ENCODE measurements at places on chromosomes 3 and 15.

GRCh38 chr3:49121132-49121736, 611 bp upstream of the USP19 start:
- DNase-seq, result no peak

DNA sequence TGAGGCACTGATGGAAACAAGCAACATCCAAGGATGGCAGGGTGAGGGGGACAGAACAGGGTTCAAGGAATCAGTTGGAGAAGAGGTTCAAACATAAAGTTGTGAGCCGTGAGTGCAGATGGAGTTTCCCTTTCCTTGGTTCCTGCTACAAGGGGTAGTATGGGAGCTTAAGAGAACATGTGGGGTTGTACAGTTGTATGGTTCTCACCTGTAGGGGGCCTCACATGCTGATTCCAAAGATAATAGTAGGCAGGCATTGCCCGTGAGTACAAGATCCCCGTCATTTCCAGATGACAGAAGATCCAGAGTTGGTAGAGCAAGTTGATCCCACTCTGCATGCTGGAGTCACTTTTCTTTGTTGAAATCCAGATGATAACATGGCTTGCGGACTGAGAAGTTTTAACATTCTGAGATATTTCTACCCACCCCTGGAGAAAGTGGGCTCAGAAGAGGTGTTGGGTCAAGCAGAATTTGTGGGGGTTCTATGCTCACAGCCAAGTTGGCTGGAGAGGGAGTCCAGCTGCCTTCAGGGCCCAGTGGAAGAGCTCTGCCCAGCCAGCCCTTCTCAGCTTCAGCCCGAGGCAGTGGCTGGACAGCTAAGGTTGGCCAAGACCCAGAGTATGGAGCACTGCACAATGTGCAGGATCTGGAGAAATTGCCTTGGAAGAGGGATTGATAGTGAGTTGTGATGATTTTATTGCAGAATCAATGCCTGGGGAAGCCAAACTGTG, 141.8 kb downstream of the THSD4 start:
- no peak for DNase-seq

GRCh38 chr15:89335298-89336041, 846 bp upstream of the POLG start:
- no peak for DNase-seq

DNA sequence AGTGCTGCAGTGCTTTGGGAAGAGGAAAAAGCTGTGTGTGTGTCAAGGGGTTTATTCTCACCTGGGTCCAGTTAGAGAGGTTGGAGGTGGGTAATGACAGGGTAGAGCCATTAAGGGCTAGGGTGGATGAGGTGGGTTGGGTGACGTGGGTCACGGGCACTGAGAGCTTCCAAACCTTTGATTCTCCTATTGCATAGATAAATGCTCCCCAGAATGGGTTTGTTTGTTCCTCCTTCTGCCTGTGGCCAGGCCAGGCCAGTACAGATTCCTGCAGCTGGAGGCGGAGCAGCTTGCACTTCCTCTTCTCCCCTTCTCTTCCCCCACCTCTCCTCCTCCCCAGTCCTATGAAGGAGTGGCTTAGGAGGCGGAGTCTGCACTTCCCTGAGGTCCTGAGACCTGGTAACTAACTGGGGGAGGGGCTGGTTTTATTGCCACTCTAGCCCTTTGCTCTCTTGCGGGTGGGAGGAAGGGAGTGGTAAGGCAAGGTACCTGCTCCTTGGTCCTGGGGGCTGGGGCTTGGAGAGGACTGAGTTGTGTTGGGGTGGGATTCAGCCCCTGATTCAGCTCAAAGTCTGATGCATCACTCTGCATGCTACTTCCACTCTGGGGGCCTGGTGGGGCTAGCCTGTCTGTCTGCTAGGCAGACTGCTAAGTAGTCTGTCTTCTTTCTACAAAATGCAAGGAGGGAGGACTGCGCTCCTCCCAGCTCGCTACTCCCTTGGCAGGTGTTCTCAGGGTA, 3.5 kb downstream of the SPINT1 start:
- DNase-seq, result peak; percentile 57

DNA sequence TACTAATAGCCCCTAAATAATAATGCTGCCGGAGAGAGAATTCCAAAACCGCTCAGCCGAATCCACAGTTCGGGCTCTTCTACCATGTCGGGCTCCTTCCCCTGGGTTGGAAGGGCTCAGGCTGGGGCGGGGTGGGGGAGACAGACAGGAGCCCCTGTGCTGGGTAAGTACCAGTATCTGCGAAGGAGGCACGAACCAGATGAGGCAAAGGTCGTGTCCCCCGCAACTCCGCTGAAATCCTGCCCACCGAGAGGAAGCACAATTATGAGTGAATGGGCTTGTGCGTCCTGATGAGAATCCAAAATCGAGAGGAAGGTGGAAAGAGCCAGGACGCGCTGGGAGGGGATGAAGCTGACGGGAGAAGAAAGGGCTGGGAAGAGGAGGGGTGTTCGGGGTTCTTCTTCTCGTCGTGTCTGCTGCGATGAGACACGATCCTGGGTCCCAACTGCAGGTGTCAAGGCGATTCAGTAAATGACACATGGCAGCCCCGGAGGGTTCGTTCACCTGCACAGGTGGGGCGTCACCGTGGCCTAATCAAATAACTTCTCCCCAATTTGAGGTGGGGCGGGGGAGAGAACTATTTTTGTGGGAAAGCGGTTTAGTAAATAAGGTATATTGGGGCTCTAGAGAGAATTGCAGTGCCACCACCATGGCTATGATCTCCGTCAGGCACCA, 707 bp upstream of the FAM81A start:
- DNase-seq, result no peak

DNA sequence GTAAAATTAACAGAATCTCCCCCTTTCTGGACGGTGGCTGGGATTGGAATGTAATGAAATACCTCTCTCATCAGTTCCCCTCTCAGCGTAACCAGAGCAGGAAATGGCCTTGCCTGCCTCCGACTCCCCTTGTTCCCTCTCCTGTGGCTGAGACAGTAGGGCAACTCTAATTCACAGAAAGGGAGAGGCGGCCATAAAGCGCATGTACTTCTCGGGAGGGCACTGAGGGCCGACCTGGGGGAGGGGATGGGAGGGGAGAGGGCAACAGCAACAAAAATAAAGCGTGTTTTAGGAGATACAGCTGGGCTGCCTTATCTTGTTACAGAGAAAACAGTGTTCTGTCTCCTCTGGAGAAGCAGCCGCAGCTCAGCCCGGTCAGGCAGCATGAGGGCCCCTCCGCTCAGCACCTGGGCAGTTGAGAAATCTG, 783.3 kb upstream of the ARRDC4 start:
- DNase-seq, result no peak

GRCh38 chr3:141240687-141241615, 9.3 kb downstream of the PXYLP1 start:
- DNase-seq, result no peak

- DNase-seq, result no peak
These were observed 75.7 kb downstream of the DUT start for GRCh38 chr15:48406911-48407310.

GRCh38 chr3:61600195-61600594, 38.8 kb downstream of the PTPRG start:
- DNase-seq, result no peak

GRCh38 chr3:132083583-132084279, 48.9 kb upstream of the CPNE4 start:
- DNase-seq, result no peak

- no peak for DNase-seq
These were observed 19.2 kb downstream of the RARRES1 start for GRCh38 chr3:158713094-158713499.

DNA sequence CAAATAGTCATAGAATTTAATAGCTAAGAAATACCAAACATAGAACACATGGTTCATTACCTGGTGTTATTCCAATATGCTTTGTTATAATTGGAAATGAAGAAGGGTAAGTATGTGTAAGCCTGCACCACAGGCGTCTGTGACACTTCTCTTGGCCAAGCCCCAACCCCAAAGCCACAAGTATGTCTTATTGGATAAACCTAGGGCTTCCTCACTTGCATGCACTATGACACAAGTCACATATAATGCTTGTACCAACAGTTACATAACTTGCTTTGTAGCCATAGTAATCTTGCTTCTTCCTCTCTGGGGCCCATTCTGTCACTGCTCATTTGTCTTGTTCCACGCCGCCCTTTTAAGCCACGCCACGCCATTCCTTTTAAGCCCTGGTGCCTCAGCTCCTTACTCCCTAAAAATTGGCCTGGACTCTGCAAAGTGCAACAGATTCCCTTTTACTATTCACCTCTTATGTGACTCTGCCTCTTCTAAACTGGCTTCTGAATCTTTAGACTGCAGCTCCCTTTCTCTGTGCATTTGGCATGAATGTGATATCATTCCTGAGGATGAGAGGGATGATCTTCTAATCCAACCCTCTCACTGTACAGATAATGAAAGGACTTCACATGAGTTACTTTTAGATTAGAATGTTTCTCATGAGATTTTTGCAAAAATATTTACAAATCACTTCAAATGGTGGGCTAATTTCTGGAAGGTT, 48.1 kb upstream of the EPHA3 start:
- DNase-seq, result no peak

- DNase-seq, result no peak
These were observed 1025.1 kb downstream of the OTOL1 start for GRCh38 chr3:162521669-162522068.

DNA sequence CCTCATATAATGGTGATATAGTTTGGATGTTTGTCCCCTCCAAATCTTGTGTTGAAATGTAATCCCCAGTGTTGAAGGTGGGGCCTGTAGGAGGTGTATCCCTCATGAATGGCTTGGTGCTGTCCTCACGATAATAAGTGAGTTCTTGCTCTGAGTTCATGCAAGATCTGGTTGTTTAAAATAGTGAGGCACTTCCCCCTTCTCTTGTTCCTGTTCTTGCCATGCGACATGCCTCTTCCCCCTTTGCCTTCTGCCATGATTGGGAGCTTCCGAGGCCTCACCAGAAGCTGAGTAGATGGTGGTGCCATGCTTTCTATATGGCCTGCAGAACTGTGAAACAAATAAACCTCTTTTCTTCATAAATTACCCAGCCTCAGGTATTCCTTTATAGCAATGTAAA, 39.2 kb downstream of the REC114 start:
- DNase-seq, result no peak

GRCh38 chr3:83765956-83766355, 1192.8 kb upstream of the CADM2 start:
- DNase-seq, result no peak

GRCh38 chr3:105385179-105385578, 18.5 kb downstream of the ALCAM start:
- DNase-seq, result no peak

DNA sequence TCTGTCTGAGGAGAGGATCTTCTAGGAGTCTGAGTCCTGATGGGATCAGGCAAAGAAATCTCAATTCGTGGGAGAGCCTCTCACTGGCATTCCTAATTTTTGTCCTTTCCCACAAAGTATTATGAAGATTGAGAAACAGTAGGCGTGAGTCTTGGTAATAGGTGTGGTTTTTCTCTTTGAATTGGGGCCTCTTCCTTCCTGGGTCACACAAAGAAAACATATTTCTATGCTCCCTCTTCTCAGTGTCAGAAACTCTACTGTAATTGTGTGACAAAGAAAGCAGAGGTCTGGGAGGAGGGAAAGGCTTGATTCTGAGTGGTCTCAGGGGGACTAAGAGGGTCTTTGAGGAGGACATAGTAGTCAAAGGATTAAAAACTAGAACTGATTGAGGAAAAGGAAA, 6.0 kb downstream of the GABRR3 start:
- DNase-seq, result no peak

GRCh38 chr15:58593870-58594269, 155.6 kb downstream of the ADAM10 start:
- no peak for DNase-seq

DNA sequence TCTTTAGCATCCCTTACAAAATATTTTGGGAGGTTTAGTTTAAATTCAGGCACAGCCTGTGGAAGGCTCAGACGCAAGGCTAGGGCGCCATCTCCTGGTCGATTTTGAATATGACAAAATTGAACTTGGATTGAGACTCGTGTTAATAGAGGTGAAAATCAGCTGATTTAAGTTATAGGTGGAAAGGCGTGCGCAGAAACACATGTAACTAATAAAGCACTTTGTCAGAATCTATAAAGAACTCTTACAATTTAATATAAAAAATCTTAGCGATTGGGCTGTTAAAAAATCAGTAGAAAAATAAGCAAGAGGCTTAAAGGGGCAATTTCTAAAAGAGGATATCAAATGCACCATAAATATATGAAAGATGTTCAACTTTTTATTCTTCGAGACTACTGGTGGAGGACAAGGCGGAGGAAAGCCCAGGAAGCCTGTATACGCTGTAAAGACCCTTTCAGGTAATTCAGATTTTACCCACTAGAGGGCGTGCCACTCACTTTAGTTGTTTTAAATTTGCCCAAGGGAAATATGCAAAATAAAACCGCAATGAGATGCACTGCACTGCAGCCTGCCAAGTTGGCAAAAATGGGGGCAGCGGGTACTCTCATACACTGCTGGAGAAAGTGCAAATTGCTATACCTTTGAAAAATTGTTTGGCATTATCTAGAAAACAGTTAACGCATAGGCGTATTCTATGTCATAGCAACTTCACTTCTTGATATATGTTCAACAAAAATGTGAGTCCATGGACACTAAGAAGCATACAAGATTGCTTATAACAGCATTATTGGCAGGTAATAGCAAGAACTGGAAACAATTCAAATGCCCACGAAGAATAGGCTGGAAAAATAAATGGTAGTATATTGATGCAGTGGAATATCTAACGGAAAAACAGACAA, 64.7 kb downstream of the SLC30A4 start:
- DNase-seq, result peak; percentile 69

DNA sequence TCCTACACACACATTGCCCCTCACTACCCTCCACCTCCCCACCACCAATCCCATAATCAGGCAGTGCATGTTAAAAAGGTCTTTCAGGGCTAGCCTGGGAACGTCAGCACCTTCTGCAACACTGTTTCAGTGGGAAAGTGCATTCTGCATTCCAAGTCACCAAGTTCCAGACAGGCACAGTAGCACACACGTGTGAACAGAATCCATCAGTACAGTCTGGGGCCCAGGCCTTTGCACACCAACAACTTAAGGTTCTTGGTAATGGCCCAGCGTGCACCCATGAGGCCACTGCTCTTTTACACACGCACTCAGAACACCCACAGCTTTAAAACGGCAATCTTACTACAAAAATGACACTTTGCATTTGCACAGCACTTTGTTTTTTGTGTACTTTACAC, 1.2 kb downstream of the ANXA2 start:
- DNase-seq, result no peak

GRCh38 chr3:143036557-143036956, 35.2 kb downstream of the U2SURP start:
- no peak for DNase-seq

- DNase-seq, result no peak
These were observed 262.4 kb downstream of the NLGN1 start for GRCh38 chr3:173659972-173660371.
